ENCODE measurements at places on chromosomes 7 and 10.

DNA sequence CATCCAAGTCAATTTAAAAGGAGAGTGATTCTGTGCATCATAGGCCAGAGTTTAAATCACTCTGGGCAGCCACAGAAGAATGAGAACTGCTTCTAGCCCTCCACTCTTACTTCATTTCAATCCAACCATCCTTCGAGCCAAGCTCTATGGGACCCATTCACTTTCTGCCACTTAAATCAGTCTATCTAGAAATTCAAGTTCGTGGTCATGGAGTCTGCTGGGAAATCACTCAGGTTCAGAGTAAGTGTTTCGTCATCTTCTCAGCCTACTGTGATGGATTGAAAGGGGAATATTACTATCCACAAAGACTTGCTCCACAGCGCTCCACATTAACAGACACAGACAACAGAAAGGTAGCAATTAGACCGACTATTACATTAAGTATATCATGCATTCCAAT lies 4.6 kb downstream of the DCLRE1C start:
- DNase-seq = no peak

DNA sequence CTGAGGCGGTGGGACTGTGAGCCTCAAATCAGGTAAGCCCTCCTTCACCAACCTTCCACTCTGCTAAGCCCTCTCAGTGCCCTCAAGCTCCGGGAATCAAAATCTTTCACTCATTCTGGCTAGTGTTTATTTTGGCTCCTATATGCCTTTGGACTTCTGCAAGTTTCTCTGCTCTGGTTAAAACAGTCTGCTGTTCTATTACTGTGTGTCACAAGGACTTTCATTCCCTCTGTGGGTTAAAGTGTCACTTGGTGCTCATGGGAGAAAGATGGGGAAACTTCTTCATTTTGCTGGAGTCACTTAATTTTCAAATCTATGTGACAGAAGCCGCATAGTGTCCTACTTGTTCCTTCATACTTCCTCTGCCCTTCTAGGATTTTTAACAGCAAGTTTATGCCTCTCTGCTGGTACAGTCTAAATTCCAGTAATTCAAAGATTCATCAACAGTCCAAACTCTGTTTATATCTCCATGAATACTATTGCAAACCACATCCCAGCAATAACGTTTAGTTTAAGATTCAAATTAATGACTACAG lies 61.3 kb downstream of the CD36 start:
- DNase-seq = no peak

DNA sequence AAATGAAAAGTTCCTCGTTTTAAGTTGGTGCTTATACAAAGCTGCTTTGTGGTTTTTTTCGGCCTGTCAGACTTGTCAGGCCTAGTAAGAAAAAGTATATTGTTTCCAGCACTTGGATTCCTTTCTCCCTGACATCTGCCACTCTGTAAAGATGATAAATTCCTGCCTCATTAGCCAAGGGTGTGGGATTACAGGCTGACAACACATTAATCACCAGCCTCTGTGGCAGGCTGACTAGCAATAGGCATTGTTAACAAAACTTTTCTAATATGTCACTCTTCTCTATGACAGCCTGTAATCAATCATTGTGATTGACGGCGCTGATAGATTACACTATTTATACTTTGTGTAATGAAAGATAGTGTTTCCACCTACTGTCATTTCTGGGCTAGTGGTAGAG lies 682.5 kb downstream of the LRMDA start:
- DNase-seq = no peak

- DNase-seq = no peak
Observed at GRCh38 chr10:17226891-17227303, 1.1 kb upstream of the VIM start.

DNA sequence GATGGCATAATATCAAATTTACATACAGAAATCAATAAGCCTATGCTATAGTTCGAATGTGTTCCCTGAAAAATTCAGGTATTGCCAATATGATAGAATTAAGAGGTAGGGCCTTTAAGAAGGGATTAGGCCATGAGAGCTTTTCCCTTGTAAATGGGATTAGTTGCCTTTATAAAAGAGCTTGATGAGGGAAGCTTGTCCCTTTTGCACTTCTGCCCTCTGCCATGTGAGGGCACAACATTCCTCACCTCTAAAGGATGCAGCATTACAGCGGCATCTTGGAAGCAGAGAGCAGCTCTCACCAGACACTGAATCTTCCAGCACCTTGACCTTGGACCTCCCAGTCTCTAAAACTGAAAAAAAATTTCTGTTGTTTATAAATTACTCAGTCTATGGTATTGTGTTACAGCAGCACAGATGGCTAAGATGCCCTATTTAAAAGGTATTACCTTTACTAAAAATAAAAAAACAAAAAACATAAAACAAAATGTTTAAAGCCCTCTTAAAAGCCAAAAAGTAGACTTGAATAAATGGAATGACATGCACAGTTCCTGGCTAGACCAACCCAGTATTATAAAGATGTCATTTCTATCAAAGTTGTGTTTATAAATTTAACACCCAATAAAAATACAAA lies 909.6 kb downstream of the REEP3 start:
- no peak for DNase-seq
